Activated B cell treated with CpG ODN at 0.5 μM for 24 hours (primary cell): ENCODE measurements at places on chromosomes 1 and 21.

DNA sequence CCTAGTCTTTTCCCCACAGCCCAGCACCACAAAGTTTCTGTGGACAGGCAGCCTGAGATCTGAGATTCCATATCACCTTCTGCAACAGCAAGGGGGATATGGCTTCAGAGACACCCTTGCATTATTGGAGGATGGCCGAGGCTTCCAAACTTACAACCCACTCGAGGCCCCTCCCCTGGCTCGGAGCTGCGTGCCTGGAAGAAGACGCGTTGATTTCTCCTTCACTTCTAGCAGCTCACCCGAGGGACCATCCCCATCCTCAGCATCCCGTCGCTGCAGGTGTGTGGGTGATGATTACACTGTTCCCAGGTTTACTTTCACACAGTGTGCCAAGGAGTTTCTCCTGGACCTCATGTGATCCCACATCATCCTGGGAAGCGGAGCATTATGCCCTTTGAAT lies 277.9 kb downstream of the MATN1 start:
- no peak for DNase-seq

GRCh38 chr1:210374600-210374953 lies 45.9 kb downstream of the HHAT start:
- DNase-seq: no peak

DNA sequence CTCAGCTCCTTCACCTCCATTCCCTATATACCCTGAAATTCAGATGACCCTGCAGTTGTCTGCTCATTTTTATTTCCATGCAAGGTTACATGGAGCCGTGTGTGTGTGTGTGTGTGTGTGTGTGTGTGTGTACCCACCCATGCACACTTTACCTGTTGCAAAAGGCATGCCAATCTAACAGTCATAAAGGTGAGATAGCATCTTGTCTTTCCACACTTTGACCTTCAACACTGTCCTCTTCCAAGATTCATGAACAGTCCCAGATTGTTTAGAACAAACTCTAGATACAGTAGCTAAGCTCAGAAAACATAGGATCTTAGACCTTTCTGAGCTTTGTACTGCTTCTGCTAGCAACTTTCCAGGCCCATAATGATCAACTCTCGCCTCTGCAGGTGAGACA lies 9.5 kb downstream of the LRRN2 start:
- no peak for DNase-seq

GRCh38 chr1:73953186-73953585 lies 244.8 kb downstream of the LRRIQ3 start:
- no peak for DNase-seq

GRCh38 chr1:169601096-169601881 lies 15.0 kb upstream of the F5 start:
- no peak for DNase-seq

DNA sequence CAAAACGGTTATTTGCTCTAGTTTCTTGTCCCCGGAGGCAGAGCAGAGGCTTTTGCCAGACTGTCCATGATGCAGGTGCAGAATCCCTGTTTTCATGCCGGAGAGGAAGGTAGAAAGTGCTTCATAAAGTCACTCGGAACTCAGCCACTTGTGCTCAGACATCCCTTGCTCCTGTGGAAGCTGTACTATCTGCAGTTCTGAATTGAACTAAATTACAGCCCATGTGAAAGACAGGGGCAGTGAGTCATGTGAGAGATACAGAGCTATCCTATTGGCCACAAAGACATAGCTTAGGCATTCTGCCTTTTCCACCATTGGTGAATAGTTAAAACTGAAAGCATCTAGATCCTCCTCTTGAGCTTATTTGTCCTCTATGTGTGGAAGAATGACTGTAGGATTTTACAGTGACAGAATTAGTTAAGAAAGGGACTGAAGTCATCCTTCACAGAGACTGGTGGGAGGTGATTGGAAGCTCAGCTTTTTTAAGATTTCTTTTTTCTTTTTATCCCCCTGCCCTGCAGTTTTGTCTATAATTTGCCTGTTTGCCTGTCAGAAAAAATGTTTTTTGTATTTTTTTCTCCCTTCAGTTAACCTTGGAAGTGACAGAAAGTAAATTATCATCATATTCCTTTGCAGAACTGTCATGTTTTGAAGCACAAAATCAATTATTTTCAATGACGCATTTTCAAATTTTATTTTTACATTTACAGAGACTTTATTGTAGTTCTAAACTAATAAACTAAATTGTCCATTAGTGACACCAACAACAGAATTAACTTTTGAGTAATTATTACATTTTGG lies 298.6 kb downstream of the PTPRC start:
- no peak for DNase-seq

DNA sequence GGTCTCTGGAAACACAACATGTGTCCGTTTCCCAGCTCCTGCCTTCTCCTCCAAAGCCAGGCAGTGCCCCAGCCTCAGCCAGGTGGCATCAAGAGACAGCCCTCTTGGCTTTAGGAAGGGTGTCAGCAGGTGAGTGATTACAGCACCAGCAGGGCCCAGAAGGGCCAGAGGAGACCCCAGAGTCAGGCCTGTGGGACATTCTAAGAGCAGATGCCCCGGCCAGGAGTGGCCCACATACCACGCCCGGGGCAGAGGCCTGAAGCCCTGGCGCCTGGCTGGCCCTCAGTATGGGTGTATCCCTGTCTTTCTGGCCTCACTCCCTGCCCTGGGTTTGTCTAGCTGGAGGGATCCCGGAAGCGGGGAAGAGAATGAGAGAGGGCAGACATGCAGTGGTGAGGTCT lies 109.2 kb downstream of the CASZ1 start:
- DNase-seq: no peak

DNA sequence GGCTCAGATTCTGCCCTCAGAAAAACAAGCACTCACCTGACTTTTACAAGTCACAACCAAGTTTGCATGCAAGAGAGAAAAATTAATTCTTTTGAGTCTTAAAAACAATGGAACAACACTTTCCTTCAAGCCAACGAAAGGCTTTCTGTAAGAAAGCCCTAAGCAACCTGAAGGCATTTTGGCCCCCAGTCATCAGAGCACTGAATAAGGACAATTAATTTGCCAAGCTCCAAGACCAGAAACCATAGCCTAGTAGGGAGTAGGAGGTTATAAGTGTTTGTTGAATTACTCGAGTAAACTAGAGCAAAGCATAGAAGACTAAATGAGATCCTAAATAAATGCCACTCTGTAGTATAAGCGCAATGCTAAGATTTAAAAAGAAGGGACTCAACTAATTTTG lies 4.7 kb downstream of the TGFBR3 start:
- no peak for DNase-seq

- DNase-seq: no peak
These were observed 858.0 kb downstream of the USP25 start for GRCh38 chr21:16587681-16588375.

- no peak for DNase-seq
These were observed 1512.2 kb downstream of the KCNT2 start for GRCh38 chr1:195096051-195096521.

DNA sequence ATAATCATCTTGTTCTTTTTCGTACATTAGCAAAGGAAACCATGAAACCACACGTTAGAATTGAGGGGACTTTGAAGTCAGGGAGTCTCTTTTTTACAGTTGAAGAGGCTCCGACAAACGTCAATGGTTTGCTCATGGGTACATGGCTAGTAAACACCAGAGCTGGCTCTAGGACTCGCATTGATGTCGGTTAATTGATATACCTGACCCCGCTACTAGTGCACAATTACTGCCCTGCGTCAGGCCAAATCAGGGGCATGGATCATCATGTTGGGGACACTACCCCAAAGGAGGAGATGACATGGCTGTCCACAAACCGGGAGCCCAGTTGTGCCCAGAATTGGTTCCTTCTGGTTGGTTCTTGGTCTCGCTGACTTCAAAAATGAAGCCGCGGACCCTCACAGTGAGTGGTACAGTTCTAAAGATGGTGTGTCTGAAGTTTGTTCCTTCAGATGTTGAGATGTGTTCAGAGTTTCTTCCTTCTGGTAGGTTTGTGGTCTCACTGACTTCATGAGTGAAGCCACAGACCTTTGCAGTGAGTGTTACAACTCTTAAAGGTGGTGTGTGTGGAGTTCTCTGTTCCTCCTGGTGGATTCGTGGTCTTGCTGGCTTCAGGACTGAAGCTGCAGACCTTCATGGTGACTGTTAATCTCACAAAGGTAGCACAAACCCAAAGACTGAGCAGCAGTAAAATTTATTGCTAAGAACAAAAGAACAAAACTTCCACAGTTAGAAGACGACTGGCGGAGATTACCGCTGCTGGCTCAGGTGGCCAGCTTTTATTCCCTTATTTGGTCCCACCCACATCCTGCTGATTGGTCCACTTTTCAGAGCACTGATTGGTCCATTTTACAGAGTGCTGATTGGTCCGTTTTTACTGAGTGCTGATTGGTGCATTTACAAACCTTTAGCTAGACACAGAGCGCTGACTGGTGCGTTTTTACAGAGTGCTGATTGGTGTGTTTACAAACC lies 126.9 kb upstream of the ERRFI1 start:
- no peak for DNase-seq

DNA sequence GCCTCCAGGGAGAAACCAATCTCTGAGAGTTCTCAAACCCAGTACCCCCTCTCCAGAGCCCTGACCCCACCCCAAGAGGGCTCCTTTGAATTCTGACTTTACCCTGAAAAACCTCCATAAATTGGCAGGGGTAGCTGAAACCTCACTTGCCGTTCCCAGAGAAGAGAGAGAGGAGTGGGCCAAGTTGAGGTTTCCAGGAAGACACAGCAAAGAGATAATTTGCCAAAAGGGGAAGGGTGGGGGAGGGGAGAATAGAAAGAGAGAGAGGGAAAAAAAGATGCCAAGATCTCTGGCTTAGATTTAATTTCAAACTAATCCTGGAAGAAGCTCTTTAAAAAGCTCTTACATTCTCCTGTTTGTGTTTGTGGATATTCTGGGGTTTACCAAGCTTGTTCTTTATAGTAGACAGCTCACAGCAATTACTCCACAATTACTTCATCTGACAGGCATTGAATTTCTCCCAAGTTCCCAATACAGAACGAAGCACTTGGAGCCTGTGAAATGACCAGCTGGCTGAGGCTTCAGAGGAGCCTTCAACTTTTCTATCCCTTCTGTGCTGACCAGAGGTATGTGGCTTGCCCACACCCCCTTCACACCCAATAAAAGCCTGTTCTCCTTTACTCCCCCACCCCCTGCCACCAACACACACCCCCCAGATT lies 1.1 kb upstream of the GRHL3 start:
- no peak for DNase-seq

DNA sequence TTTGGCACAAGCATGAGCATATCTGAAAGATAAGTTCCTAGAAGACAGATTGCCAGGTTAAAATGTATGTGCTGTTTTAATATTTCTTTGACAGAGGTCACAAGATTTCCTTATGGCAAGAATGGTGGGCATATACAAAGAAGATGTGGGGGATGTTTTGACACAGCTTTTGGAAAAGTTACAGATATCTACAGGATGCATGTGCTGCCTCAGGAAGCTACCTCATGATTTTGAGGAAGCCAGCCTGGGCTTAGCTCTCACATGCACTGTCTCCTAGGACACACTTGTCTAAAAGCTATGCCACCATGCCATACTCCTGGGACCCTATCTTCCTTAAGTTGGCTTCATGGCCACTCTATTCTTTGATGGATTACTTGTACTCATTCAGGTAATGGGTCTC lies 99.9 kb downstream of the C1orf94 start:
- no peak for DNase-seq

DNA sequence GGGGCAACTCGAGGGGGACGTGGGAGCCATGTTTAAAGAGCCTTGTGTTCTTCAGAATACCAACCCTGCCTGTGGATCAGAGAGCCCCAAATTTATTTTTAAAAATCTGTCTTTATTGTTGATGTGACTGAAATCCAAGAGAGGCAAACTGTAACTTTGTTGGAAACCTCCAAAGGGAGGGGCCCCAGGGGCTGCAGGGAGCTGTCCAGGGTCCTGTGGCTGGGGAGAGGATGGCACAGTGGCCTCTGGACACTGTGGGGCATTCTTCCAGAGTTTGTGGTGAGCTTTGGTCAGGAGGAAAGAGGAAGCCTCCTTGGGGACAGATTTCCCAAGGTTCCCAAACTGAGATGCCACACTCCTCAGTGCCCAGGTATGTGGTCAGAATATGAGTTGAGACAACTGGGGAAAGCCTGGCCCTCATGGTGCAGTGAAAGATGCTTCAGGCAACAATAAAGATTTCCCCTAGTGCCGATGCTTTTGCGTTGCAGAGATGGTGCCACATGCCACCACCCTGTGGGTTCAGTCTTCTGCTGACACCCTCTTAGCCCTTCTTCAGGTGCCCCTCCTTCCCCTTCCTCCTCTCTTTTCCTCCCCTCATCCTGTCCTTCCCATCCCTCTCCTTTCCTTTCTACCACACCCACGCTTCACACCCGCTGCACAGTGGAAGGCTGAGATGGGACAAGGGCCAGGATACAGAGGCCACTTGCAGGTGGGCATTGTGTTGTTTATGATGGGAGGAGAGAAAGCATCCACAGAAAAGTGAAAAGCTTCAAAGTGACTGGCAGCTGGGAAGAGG lies 122.1 kb downstream of the UCK2 start:
- no peak for DNase-seq

GRCh38 chr1:36829066-36829465 lies 205.2 kb downstream of the GRIK3 start:
- DNase-seq: no peak

DNA sequence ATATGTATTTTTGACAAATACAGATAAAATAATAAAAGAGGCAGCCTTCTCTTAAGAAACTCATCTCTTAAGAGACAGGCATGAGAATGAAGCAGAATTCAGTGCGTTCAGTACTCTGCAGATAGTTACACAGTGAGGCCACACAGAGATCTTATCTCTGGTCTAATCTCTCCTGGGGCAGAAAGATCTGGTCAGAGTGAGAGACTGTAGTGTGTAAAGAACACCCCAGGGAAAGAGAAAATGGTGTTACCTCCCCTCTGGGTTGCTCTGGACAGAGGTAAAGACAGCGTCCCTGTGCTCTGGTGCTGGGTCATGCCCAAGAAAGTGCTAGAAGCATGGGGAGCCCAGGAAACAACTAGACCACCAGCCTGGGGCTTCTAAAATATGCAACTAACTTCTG lies 216.3 kb downstream of the SIPA1L2 start:
- DNase-seq: no peak
